ENCODE measurements at places on chromosomes 7 and 10. TPM values are rescaled to one million over a fixed set of nuclear protein-coding genes. Genes with fewer than 3 reads are reported as not detected.

DNA sequence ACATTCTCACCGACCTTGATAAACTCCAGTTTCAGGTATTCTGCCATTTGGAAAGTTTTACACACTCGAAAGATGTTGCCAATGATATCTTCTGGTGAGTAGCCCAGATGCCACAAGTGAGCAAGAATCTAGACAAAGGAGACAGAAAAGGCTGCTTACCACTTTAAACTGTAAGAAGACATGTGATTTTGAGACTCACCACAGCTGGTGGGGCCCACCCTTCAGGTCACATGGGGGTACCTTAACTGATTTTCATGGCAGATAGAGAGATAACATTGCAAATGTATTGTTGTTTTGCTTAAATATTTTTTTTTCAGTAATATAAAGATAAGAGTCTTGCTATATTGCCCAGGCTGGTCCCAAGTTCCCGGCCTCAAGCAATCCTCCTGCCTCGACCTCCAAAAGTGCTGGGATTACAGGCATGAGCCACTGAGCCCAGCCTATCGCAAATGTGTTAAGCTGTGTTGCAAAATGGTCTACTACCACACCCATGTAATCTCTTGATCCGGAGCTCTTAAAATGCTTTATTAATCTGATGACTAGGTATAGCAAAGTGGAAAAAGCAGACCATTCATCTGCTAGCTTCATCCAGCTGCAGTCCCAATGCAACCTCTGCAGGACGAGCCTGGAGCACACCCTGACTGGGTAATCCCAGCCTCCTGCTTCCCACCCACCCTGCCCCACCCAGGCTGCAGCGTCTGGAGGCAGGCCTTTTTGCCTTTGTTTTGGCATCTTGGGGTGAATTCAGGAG, 18.5 kb downstream of the RFC2 start:
- DNase-seq = no peak

CCDC186 gene
- 11.9 TPM for polyA plus RNA-seq

DNA sequence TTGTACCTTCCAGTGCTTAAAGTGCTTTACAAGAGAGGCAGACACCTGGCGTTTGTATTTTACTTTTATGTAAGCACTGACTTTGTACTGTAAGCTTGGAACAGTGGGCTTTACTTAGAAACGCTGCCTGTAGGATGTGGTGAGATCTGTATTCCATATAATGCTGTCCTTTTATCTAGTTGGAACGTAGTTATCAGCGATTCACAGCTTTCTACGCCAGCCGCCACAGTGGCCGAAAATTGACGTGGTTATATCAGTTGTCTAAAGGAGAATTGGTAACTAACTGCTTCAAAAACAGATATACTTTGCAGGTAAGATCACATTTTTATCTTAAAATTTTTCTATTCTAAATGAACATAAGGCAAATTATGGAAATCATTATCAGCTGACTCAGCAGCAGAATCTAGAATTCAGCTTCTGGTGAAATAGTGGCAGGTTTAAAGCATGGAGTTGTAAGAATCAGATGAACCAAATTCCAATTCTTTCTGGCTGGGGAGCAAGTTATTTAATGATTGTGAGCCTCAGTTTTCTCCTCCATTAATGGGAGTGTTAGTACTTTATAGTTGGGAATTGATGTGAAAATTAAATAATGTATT, 91.5 kb downstream of the CUL1 start:
- no peak for DNase-seq

FAM25C gene
- not detected for polyA plus RNA-seq

GRCh38 chr7:92706563-92706962, 116.4 kb upstream of the FAM133B start:
- no peak for DNase-seq

GRCh38 chr7:36796850-36797536, 72.7 kb upstream of the AOAH start:
- DNase-seq = no peak

DNA sequence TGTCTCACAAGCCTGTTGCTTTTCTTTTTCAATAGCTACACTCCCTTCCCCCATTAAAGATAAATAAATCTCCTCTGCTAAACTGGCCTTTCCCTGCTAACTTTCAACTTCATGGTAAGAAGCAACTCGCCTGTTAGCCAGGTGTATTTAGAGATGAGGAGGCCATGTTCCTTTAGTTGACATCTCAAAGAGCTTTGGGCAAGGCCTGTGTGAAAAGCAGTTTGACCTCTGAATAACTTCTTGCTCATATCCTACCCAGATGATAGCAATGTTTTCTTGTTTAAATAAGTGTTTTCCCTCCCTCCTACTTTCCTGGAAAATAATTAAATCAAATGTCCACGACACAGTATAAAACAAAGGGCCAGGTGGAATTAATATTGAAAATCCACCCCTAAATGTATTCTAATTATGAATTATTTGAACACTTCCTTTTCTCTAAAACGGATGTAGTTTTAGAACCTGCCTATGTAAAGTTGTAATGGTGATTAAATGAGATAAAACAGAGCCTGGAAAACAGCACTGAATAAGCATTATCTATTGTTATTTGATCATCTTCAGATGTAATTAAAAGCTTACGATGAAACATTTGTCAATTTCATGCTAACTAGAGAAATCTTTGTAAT, 78.5 kb downstream of the HGF start:
- no peak for DNase-seq

NPTX2 gene
- 7.4 TPM for polyA plus RNA-seq

- no peak for DNase-seq
Observed at GRCh38 chr10:80159166-80159873, 26.8 kb downstream of the PLAC9 start.

GRCh38 chr10:82284180-82284579, 409.2 kb downstream of the NRG3 start:
- no peak for DNase-seq

DNA sequence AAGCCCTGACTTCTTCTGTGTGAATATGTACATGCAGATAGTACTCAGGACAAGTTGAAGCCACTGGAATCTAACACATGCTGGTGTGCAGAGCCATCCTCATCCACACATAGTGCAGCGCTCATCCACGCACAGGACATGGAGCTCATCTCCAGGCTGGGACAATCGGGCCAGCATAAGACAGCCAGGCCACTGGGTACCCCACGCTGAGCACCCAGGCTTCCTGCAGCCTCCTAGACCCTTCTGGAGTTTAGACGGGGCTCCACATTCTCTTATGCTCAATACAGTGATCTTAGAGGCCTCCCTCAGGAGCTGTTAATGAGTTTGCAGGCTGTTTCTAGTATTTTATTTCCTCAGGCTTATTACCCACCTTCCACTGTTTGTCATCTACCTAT, 238.9 kb downstream of the TNS3 start:
- DNase-seq = no peak

- DNase-seq = no peak
Observed at GRCh38 chr10:43839973-43840372, 191.3 kb upstream of the ZNF32 start.

All from forelimb muscle (tissue), 1 donor.